ENCODE measurements at places on chromosomes 12 and 14. TPM values are rescaled to one million over a fixed set of nuclear protein-coding genes. Genes with fewer than 3 reads are reported as not detected.

Gene TEAD4
- 2.9 TPM for total RNA-seq

Gene PAX9
- 1.1 TPM for total RNA-seq

DNA sequence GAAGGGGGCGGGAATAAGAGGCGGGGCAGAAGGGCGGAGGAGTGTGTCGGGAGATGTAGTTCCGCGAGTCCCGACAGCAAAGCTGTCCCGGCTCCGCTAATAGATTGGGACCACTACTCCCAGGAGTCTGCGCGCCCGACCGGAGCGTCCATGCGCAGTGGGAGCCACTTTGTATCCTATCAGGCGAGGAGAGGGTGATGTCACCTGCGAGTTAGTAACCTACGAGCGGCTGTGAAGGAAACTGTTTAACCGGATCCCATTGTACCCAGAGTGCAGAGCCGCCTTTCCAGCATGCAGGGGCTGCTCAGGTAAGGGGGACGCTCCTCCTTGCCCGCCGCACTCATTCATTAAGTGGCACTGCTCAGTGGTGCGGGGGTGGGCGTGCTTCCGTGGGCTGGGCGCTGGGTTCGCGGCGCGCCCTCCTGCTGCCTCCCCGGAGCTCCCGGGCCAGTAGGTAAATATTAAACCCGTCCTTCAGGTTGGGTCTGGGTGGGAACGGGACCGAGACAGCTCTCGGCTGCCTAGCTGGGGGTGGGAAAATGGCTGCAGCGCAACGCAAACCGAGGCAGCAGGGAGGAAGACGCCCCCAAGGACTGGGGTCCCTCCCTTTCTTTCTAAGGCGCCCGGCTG, at the start of gene DAAM1:
DAAM1 (plus strand) TSS at position 207 of the 630 bp plus-strand sequence. CDS start 74,811 bp downstream, outside the sequence.
- no peaks in the 10 kb centered on the region for H3K36me3 ChIP-seq
- peaks cover 35% of the 10 kb centered on the region for H3K4me1 ChIP-seq
- peak; percentile 100 for DNase-seq
- H3K27ac ChIP-seq, result peak within 1 kb of the TSS; percentile 98
- H3K4me3 ChIP-seq, result peak within 1 kb of the TSS; percentile 69

- H3K4me3 ChIP-seq, result no peak overlapping the region
- H3K4me1 ChIP-seq, result peaks cover 26% of the 10 kb centered on the region
- peak overlapping the region; percentile 27 for H3K27ac ChIP-seq
- no peak for DNase-seq
- no peaks in the 10 kb centered on the region for H3K27me3 ChIP-seq
Observed at GRCh38 chr12:115174920-115175319, 490.9 kb upstream of the TBX3 start.

DNA sequence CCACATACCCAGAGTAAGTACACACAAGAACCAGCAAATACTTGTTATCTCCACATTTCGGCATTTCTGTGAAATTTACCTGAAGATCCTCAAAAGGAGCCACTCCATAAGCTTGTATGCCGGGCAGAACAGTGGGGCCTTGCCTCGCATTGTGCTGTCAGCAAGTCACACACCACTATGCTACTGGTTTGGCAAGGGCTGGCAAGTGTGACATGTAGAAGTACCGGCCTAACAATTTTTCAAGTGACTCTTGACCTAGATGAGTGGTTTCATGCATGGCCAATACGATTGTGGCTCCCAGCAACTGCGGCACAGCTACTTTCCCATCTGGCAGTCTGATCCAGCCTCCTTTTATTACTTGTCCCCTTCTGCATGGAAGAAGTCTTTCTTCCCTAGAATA, 69.8 kb downstream of the GAS2L3 start:
- no peaks in the 10 kb centered on the region for H3K27me3 ChIP-seq
- DNase-seq, result no peak
- no peaks in the 10 kb centered on the region for H3K36me3 ChIP-seq
- H3K27ac ChIP-seq, result no peak overlapping the region

DNA sequence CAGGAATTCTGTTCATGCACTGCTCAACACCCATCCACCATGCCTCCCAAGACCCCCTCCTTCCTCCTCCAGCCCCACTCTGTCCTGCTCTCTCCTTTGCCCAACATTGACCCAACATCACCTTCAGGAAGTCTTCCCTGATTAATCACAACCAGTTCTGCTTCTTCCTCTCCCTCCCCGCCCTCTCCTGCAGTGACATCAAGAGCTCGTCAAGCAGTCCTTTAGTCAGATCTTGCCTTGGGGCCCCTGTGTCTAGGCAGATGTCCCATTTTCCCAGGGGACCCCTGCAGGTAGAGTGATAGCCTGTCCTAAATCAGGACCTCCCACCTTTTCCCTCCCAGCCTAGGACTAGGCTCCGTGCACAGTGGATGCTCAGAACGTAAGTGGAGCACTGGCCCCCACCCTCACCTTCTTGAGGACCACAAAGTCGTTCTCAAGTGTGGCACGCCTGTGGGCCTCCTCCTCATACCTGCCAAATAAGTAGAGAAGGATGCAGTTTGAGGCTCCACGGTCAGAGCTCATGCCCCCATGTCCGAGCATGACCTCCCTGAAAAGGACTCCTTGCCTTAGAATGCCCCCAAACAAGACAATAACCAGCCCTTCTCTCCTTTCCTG, 2.3 kb downstream of the KRT78 start:
- H3K27me3 ChIP-seq, result no peaks in the 10 kb centered on the region
- no peak overlapping the region for H3K27ac ChIP-seq
- H3K4me3 ChIP-seq, result no peak overlapping the region
- H3K4me1 ChIP-seq, result no peaks in the 10 kb centered on the region
- DNase-seq, result no peak

- no peaks in the 10 kb centered on the region for H3K36me3 ChIP-seq
- no peak overlapping the region for H3K4me3 ChIP-seq
- no peak overlapping the region for H3K27ac ChIP-seq
- H3K27me3 ChIP-seq, result no peaks in the 10 kb centered on the region
- no peak for DNase-seq
Observed at GRCh38 chr14:59534361-59534987, 42.1 kb downstream of the CCDC175 start.

Measured in sigmoid colon (tissue), 7 donors.